BJ (cell line): ENCODE measurements at places on chromosomes 6 and 20.

DNA sequence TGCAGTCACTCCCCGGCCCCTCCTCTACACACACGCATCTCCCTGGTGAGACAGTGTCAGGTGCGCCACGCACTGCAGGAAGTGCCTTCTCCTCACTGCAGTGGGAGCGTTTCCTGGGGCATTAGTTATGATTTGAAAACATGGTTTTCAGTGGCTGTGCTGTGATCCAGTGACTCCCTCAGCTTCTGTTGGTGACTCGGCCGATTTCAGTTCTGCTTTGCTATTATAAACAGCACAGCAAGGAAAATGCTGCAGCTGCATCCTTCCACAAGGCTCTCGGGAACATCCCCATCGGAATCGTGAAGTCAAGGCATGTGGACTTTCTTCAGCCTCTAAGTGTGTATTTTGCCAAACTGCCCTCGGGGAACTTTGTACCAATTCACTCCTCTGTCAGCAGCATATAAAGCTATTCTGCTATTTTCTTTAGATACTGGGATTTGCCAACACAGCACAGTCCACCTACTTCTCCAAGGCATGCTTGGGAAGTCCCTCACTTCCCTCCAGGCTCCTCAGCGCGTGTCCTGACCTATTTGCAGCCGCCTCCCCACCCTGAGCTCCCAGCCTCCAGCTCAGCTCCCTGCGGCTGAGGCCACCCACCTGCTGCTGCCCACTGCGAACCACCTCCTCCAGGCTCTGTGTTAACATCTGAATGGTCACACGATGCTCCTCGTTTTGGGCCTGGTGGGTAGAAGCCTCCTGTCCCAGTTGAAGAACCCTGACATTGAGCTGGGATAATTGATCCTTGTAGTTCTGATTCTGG, 54.5 kb downstream of the GINS1 start:
- DNase-seq, result no peak

DNA sequence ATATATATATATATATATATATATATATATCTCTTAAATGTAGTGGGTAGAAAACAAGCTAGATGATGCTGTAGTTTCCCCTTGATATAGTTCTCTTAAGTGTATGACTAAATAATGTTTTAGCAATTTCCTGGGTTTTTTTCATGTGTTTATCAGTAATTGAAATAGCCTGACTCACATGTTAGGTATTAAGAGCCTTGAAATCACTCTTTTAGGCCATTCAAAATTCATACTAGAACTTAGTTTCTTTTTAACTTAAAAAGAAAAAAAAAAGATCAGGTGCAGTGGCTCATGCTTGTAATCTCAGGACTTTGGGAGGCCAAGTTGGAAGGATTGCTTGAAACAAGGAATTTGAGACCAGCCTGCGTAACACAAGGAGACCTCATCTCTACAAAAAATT, 44.1 kb downstream of the NKX2-4 start:
- peak; percentile 6 for DNase-seq

- DNase-seq, result no peak
These were observed 129.1 kb downstream of the SYCP2 start for GRCh38 chr20:59804347-59804746.

- DNase-seq, result no peak
These were observed 32.9 kb downstream of the ASXL1 start for GRCh38 chr20:32391003-32391402.

- DNase-seq, result no peak
These were observed 241.7 kb upstream of the CEP162 start for GRCh38 chr6:84469144-84469543.

DNA sequence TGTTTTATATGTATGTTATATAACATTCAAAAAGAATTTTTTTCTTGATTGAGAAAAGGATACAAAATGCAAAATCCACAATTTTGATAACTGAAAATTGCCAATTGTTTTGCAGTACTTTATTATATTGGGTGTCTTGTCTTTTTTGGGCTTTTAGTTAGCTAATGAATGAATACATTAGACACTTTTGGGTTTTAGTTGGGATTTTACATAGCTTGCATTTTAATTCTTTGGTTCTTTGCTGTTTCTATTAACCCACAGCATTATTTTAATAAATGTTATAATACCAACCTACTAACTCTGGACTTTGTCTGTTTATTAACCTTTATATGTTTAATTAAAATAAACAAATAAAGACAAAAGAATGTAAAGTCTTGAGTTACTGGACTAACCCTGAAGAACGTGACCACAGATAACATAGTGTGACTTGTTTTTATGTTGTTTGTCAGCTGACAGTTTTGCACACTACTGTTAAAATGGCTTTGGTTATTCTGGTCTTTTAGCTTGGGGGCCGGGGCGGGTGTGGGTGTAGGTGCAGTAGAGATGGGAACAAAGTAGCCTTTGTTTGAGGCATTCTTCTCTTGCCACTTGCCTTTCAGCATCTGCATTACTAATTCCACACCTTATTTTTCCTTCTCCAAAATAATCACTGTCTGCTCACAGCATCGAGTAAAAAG, 159.1 kb downstream of the QKI start:
- no peak for DNase-seq

GRCh38 chr6:24064106-24064505, 61.9 kb upstream of the NRSN1 start:
- no peak for DNase-seq

GRCh38 chr6:127177030-127177922, 58.8 kb downstream of the RSPO3 start:
- DNase-seq, result peak; percentile 55

DNA sequence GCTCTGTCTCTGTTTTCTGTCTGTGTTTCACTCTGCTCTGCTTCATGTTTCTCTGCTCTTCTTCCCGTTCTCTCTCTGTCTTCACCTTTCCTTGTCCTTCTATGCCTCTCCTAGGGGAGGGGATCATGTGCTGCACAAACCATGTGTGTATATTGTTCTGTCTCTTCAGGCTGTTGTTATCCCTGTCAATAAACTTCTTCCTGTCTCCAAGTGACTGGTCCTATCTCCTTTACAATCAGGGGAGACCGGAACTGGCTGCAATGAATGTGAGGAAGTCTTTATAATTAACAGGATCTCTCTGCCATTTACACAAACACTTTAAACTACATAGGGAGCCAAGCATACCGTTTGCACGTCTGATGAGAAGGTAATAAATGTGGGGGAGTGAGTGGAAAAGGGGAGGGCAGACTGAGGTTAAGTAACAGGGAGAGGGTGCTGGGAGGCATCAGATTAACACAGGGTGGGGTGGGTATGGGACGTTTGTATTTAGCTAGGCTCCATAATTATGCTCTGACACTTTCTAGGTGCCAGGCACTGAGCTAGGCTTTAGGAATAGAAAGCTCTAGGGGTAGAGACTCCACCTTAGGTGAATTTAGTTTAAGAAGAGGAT, 626.1 kb downstream of the DHX35 start:
- no peak for DNase-seq

DNA sequence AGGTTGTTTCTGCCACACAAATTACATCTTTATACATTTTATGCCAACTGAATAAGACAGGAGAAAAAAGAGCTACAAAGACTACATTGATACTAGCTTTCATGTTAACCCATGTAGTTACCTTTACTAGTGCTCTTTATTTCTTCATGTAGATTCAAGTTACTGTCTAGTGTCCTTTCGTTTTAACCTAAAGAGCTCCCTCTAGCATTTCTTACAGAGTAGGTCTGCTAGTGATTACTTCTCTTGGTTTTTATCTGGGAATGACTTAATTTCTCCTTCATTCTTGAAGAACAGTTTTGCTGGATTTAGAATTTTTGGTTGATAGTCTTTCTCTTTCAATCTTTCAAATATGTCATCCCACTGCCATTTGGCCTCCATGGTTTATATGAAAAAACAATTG, 21.2 kb upstream of the NOP56 start:
- no peak for DNase-seq

- DNase-seq, result no peak
These were observed 92.1 kb downstream of the ID4 start for GRCh38 chr6:19929312-19929711.

GRCh38 chr20:20024942-20025341, 7.8 kb downstream of the NAA20 start:
- no peak for DNase-seq

DNA sequence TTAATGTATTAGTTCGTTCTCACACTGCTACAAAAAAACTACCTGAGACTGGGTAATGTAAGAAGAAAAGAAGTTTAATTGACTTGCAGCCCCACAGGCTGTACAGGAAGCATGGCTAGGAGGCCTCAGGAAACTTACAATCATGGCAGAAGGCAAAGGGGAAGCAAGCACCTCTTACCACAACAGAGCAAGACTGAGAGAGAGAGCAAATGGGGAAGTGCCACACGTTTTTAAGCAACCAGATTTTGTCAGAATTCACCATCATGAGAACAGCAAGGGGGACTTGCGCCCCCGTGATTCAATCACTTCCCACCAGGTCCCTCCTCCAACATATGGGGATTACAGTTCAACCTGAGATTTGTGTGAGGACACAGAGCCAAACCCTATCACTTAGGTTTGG, 70.8 kb upstream of the SRSF6 start:
- DNase-seq, result no peak

DNA sequence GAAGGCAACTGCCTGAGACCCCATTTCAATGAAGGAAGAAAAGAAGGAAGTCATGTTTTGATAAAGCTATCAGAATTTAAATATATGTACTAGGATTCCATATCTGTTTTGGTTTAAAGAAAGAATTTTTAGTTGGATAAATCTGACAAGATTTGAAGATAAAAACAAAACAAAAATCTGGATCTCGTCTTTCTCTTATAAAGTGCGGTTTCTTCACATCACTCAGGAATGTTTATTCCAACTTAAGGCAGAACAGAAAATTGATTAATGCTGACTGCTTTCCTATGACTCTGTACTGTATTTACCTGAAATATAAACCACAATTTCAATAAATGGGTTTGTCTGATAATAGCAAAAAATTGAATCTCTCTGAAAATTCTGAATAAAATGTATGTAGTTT, 439.7 kb downstream of the RFPL4B start:
- DNase-seq, result no peak

DNA sequence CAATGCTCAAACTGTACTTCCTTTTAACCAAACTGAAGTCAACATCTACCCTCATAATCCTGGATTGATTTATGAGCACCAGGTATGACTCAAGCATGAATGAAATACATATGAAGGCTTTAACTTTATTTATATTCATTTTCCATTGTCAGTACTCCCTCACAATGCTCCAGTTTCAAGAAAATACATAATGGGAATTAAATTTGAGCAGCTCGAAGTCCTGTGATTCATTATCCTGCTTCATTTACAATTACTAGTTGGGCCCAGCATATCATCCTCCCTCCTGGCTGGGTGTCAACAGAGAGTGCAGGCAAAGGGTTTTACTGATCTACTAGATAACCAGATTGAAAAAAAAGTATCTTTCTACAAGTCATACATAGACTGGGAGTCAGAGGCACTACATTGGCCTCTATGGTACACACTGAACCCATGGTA, 10.1 kb downstream of the SAMHD1 start:
- DNase-seq, result no peak

DNA sequence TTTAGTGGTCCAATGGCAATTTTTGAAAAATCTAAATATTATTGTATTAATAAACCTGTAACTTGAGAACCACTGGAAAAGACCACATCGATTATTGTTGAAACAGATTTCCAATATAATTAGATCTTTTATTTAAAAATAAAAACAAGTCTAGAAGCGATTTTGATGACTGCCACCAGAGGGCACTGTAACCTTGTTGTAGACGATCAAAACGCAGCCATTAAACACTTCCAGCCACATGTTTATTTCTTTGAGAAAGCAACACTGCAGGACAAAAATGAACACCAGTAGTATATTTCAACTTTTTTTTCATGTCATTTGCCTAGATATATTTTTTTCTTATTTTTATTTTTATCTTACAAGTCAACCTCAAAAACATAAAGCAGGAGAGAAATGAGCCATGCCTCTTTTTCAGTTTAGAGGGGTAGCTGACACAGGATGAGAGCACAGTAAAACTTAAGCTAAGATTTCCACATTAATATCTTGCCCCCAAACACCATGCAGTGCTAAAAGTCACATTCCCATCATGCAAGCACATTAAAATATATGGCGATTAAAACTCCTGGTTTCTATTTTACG, 115.4 kb downstream of the OPRM1 start:
- no peak for DNase-seq

DNA sequence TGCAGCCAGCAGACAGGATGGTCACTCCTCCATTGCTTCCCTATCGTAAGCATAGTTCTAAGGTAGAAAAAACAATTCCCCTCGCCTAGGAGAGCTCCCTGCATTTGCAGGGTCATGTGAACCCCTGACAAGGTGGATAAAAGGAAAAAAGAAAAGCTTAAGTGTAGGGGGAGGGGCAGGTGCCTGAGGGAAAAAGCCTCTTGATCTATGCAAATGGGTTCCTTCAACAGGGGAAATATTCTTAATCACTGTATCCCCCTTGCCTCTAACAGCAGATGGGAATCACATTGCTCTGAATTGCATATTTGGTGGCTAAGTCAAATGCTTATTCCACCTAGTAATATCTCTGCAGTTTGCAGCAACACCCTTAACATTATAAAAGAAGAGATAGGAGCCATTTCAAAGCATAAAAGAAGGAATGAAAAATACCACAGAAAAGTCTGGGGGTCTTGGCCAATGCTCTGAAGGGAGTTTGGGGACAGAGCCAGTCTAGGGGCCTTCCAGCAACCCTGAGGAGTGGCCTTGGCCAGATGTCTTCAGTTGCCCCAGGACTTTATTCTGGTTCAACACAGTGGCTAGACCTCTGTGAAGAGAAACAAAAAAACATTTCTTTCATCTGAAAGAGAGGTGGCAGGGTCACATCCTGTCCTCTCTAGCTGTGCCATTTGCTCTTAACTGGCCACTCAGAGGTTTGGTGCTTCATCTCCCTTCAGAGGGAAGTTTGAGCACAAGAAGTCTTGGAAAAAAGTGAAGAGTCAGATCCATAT, 660.4 kb upstream of the GJE1 start:
- DNase-seq, result no peak
